Trophoblast cell (in vitro differentiated cells and primary cell): ENCODE measurements at places on chromosomes 12 and 14.

GRCh38 chr14:68145539-68145938 is 326.0 kb downstream of the RAD51B start:
- H3K27me3 ChIP-seq: no peaks in the 10 kb centered on the region
- peaks cover 11% of the 10 kb centered on the region for H3K4me1 ChIP-seq
- DNase-seq: no peak
- H3K4me3 ChIP-seq: no peak overlapping the region
- no peaks in the 10 kb centered on the region for H3K36me3 ChIP-seq

DNA sequence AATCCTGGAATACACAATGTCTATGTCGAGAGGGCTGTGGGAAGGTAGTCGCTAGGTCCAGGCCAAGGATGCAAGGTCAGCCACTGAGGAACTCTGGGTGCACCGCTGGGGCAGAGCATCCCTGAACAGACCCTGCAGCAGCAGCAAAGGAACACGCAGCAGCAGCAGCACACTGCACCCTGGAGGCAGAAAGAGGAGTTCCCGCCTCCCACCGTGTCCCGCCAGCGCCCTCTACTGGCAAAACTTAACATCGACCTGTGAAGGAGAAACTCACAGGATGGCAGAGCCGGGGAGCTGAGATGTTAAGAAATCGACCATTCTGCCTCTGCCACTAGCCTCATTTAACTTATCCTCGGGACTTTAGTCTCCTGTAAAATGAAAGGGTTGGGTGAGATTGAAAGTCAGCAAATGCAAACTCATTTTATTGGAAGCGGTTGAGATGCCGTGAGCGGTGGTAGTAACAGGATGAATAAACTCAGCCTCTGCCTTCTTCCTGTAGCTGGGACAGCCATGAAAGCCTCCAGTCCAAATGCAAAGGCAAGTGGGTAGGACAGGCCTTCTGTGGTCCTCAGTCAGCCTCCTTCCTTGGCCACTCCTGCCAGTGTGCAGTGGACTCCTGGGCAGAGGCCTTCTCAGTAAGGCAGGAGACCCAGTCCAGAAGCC is 45.6 kb downstream of the STAB2 start:
- H3K4me1 ChIP-seq: no peaks in the 10 kb centered on the region
- no peaks in the 10 kb centered on the region for H3K36me3 ChIP-seq
- no peak overlapping the region for H3K27ac ChIP-seq
- DNase-seq: peak; percentile 91

DNA sequence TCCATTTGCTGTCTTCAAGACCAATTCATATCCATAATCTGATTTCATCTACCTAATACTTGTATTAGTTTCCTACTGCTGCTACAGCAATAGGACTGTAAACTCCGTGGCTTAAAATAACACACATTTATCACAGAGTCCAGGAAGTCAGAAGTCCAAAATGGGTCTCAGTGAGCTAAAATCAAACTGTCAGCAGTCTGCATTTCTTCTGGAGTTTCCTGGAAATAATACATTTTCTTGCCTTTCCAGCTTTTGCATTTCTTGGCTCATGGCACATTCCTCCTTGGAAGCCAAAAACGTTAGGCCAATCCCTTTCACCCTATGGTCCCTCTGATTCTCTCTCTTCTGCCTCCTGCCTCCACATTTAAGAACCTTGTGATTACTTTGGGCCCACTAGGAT is 239.8 kb downstream of the PRKD1 start:
- H3K4me1 ChIP-seq: peaks cover 7% of the 10 kb centered on the region
- H3K36me3 ChIP-seq: no peaks in the 10 kb centered on the region
- no peaks in the 10 kb centered on the region for H3K27me3 ChIP-seq
- no peak for DNase-seq

- DNase-seq: no peak
- H3K27ac ChIP-seq: no peak overlapping the region
- H3K27me3 ChIP-seq: no peaks in the 10 kb centered on the region
- no peaks in the 10 kb centered on the region for H3K4me1 ChIP-seq
- no peak overlapping the region for H3K4me3 ChIP-seq
These were observed 1.1 kb upstream of the CSRP2 start for GRCh38 chr12:76879710-76880518.

GRCh38 chr14:73903028-73903427 is 16.4 kb downstream of the ZNF410 start:
- H3K4me3 ChIP-seq: no peak overlapping the region
- peaks cover 33% of the 10 kb centered on the region for H3K36me3 ChIP-seq
- no peaks in the 10 kb centered on the region for H3K27me3 ChIP-seq
- DNase-seq: no peak

DNA sequence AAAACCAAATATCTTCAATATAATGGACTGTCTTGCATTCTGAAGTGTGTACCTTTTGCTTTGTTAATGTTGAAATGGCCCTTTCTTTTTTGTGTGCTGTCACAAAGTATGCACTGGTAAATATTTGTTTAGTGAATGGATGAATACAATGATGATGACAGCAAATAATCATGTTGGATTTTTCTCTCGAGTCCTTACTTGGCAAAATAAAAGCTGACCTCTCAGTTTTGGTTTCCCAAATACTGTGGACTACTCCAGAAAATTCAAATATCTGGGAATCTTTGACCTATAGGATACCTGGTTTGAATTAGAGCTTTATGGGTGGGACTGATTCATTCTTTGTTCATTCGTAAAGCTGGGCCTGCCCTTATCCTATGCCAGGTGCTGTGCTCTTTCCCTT is 5.5 kb downstream of the UBE3B start:
- H3K27ac ChIP-seq: no peak overlapping the region
- peaks cover 37% of the 10 kb centered on the region for H3K36me3 ChIP-seq
- no peak overlapping the region for H3K4me3 ChIP-seq
- no peak for DNase-seq
- H3K27me3 ChIP-seq: no peaks in the 10 kb centered on the region

GRCh38 chr12:125100551-125101434 is 35.6 kb downstream of the AACS start:
- H3K36me3 ChIP-seq: peaks cover 4% of the 10 kb centered on the region
- H3K27ac ChIP-seq: no peak overlapping the region
- no peak for DNase-seq
- no peak overlapping the region for H3K4me3 ChIP-seq
- H3K27me3 ChIP-seq: no peaks in the 10 kb centered on the region

- no peaks in the 10 kb centered on the region for H3K4me1 ChIP-seq
- H3K27ac ChIP-seq: no peak overlapping the region
- H3K36me3 ChIP-seq: no peaks in the 10 kb centered on the region
These were observed 4.7 kb upstream of the CREBL2 start for GRCh38 chr12:12606781-12607589.

DNA sequence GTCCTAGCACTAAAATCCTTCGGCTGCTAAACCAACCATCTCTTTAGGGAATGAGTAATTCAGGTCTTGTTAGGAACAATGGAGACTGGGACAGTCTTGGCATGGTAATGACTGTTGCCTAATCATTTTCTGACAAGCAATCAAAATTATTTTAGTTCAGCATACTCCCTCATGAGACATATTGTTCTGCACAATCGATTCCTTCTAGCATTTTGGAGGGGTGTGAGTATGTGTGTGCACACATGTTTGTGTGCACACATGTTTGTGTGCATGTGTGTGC is 2.1 kb upstream of the KRT1 start:
- peaks cover 4% of the 10 kb centered on the region for H3K27me3 ChIP-seq
- H3K27ac ChIP-seq: no peak overlapping the region
- no peaks in the 10 kb centered on the region for H3K36me3 ChIP-seq
- no peak for DNase-seq

DNA sequence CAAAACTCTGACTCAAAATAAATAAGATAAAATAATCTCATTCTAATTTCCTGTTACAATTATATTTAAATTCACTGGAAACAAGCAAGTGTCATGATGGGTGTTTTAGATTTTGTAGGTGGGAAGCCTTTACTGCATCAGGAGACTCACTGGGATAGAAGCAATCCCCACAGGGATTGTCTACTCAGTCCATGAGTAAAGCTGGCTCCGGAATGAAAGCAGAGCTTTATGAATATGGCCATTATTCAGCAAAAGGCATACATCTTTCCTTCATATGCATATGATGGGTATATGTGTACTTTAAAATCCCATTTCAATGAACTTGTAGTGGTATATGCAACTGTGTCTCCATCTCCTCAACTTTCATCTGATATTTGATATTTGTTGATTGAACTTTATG is 25.4 kb upstream of the PPM1H start:
- no peaks in the 10 kb centered on the region for H3K4me1 ChIP-seq
- no peaks in the 10 kb centered on the region for H3K27me3 ChIP-seq
- H3K36me3 ChIP-seq: no peaks in the 10 kb centered on the region
- DNase-seq: no peak
- H3K27ac ChIP-seq: no peak overlapping the region
- no peak overlapping the region for H3K4me3 ChIP-seq

- no peaks in the 10 kb centered on the region for H3K27me3 ChIP-seq
- H3K4me3 ChIP-seq: no peak overlapping the region
These were observed 11.0 kb upstream of the BMP4 start for GRCh38 chr14:53967606-53968005.

DNA sequence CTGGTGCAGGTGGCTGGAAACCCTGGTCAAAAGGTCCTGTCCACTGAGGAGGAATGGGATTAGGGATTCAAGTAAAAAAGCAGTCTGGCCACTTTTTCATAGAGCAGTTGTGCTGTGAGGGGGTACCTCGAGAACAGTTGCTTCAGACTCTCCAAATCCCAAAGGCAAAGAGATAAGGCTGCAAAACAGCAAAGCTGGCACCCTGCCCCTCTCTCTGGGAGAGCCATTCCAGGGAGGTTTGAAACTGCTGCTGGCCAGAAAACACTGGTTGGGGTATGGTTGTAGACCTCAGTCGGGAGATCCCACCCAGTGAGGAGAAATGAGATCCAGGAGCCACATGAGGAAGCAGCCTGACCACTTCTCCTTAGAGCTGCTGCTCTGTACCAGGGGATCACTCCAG is 137.3 kb downstream of the CEP83 start:
- H3K27me3 ChIP-seq: no peaks in the 10 kb centered on the region
- H3K4me1 ChIP-seq: peaks cover 3% of the 10 kb centered on the region
- H3K4me3 ChIP-seq: no peak overlapping the region
- H3K27ac ChIP-seq: no peak overlapping the region
- DNase-seq: no peak
- peaks cover 13% of the 10 kb centered on the region for H3K36me3 ChIP-seq

DNA sequence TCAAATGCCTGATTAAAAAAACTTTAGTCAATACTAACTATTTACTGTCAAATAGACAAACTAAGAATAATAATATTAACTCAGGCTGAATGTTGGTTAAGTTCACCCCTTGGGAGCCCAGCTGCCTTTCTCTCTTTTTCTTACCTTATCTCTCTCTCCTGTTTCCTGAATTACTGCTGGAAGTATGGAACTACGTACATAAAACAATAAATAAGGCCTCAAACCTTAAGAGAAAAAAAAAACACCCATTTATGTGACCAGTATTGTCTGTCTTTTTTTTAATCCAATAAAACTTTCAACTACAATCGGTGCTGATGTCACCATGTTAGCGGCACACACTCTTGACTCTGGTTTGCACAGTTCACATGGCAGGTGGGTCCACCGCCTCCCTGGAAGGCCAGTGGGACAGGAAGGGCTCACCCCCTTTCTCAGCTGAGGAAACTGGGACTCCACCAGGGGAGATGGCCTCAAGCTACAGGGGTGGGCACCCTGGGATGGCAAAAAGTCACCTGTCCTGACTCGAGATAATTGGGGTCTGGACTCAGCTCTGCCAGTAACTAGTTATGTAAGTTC is 21.3 kb downstream of the BCL11B start:
- H3K36me3 ChIP-seq: no peaks in the 10 kb centered on the region
- H3K27me3 ChIP-seq: peaks cover 4% of the 10 kb centered on the region
- H3K4me1 ChIP-seq: peaks cover 3% of the 10 kb centered on the region

GRCh38 chr12:127809275-127809674 is 457.7 kb upstream of the TMEM132C start:
- no peak overlapping the region for H3K27ac ChIP-seq
- DNase-seq: peak; percentile 18
- no peaks in the 10 kb centered on the region for H3K27me3 ChIP-seq

GRCh38 chr12:127178463-127178862 is 1088.5 kb upstream of the TMEM132C start:
- no peaks in the 10 kb centered on the region for H3K36me3 ChIP-seq
- H3K4me3 ChIP-seq: no peak overlapping the region
- H3K4me1 ChIP-seq: no peaks in the 10 kb centered on the region
- no peak overlapping the region for H3K27ac ChIP-seq
- no peaks in the 10 kb centered on the region for H3K27me3 ChIP-seq

- DNase-seq: no peak
- no peaks in the 10 kb centered on the region for H3K4me1 ChIP-seq
- no peak overlapping the region for H3K27ac ChIP-seq
- H3K27me3 ChIP-seq: no peaks in the 10 kb centered on the region
These were observed 755 bp downstream of the SLC25A21 start for GRCh38 chr14:37171678-37172023.

- no peaks in the 10 kb centered on the region for H3K27me3 ChIP-seq
- no peak for DNase-seq
- H3K27ac ChIP-seq: no peak overlapping the region
- H3K4me3 ChIP-seq: no peak overlapping the region
- no peaks in the 10 kb centered on the region for H3K4me1 ChIP-seq
These were observed 103.1 kb downstream of the UNC79 start for GRCh38 chr14:93533842-93534241.

- no peaks in the 10 kb centered on the region for H3K27me3 ChIP-seq
- DNase-seq: no peak
- H3K4me1 ChIP-seq: no peaks in the 10 kb centered on the region
These were observed 329.3 kb upstream of the OR4E1 start for GRCh38 chr14:22002860-22003284.

GRCh38 chr14:30238936-30239335 is 311.3 kb upstream of the PRKD1 start:
- peaks cover 2% of the 10 kb centered on the region for H3K4me1 ChIP-seq
- no peaks in the 10 kb centered on the region for H3K36me3 ChIP-seq
- H3K4me3 ChIP-seq: no peak overlapping the region
- H3K27me3 ChIP-seq: no peaks in the 10 kb centered on the region

- H3K27ac ChIP-seq: no peak overlapping the region
- H3K36me3 ChIP-seq: no peaks in the 10 kb centered on the region
- no peaks in the 10 kb centered on the region for H3K27me3 ChIP-seq
- H3K4me1 ChIP-seq: no peaks in the 10 kb centered on the region
These were observed 66.7 kb upstream of the E2F7 start for GRCh38 chr12:77131977-77132490.

- no peak overlapping the region for H3K4me3 ChIP-seq
- H3K36me3 ChIP-seq: no peaks in the 10 kb centered on the region
- no peaks in the 10 kb centered on the region for H3K27me3 ChIP-seq
- no peak overlapping the region for H3K27ac ChIP-seq
- no peak for DNase-seq
- H3K4me1 ChIP-seq: no peaks in the 10 kb centered on the region
These were observed 12.4 kb downstream of the LGR5 start for GRCh38 chr12:71452006-71452405.

- H3K36me3 ChIP-seq: no peaks in the 10 kb centered on the region
- DNase-seq: no peak
- no peaks in the 10 kb centered on the region for H3K4me1 ChIP-seq
- no peaks in the 10 kb centered on the region for H3K27me3 ChIP-seq
- no peak overlapping the region for H3K4me3 ChIP-seq
These were observed 107.2 kb downstream of the UNC79 start for GRCh38 chr14:93537951-93538350.

DNA sequence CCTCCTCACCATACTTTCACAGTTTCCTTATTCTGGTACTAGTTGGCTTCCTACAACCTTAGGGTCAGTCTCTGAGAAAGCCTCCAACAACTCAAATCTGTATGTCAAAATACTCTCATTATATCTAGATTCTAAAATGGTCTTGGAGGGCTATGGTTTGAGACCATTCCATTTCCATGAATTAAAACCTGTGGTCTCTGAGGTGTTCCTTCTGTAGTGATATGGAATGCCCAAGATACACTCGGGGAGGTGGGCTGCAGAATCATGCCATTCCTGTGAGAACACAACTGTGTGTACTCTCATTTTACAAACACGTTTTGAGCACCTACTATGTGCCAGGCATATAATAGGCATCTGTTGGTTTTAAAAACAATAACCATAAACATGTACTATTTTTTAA is 74.0 kb downstream of the FERMT2 start:
- peaks cover 22% of the 10 kb centered on the region for H3K36me3 ChIP-seq
- no peak overlapping the region for H3K4me3 ChIP-seq
- DNase-seq: no peak
- no peaks in the 10 kb centered on the region for H3K27me3 ChIP-seq
- peaks cover 5% of the 10 kb centered on the region for H3K4me1 ChIP-seq
- H3K27ac ChIP-seq: peak overlapping the region; percentile 27
